ENCODE measurements at places on chromosomes 4 and X.

GRCh38 chrX:133741303-133741702, 244.1 kb downstream of the GPC3 start:
- no peak for DNase-seq

DNA sequence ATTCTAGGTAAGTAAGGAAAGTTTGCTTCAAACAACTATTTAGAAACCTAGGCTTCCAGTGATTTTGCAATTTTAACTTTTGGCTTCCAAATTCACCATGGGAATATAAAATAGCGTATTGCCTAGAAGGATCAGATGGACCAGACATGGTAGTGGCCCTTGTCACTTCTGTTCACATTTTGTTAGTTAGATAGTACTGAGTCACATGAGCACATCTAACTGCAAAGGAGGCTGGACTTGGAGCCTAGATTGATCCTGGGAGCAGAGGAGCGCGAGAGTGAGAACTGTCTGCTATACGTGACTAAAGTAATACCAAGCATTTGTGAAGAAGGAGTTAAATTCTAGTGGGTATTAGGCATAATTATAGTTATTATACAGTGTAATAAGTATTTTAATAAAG, 102.4 kb downstream of the ARHGAP24 start:
- no peak for DNase-seq

GRCh38 chr4:26496207-26496783, 6.0 kb upstream of the CCKAR start:
- no peak for DNase-seq

DNA sequence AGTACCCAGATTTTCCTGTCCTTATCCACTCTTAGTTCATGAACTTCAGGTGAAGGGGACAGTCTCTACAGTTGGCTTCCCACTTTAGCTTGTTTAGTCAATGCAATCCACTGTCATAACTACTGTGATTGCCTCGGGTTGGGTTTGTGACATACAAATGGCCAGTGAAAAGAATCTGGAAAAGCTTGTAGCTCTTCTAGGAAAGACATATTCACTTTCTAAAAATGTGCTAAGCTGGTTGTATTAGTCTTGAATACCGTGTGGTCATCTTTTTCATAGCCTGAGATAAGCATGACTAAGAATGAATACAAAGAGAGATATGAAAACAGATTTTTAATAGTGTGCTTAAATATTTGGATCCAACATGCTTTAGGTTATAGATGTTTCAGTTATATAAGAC, 1443.5 kb upstream of the IGFBP7 start:
- DNase-seq = no peak

DNA sequence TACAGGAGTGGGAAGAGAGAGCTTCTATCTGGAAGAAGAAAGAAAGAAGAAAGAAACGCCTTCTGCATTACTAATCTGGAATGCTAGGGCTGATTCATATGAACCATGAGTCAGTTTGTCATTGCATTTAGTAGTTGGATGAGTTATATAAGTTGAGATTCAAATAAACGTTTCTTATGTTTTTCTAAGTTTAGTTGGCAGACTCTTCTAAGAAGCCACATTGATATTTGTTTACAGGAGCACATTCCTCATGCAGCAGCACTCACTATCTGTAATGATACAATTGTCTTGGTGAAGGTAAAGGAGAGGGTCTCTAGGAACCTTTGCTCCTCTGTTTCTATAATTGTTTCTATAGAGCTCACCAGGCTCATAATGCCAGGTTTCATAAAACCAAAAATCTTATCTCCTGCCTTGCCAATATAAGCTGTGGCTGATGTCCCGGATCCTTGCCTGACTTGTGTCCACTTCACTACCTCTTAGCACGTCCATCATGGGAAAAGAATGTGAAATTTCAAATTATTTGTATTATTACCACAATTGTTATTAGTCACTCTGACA, 39.5 kb downstream of the HOPX start:
- DNase-seq = peak; percentile 93

DNA sequence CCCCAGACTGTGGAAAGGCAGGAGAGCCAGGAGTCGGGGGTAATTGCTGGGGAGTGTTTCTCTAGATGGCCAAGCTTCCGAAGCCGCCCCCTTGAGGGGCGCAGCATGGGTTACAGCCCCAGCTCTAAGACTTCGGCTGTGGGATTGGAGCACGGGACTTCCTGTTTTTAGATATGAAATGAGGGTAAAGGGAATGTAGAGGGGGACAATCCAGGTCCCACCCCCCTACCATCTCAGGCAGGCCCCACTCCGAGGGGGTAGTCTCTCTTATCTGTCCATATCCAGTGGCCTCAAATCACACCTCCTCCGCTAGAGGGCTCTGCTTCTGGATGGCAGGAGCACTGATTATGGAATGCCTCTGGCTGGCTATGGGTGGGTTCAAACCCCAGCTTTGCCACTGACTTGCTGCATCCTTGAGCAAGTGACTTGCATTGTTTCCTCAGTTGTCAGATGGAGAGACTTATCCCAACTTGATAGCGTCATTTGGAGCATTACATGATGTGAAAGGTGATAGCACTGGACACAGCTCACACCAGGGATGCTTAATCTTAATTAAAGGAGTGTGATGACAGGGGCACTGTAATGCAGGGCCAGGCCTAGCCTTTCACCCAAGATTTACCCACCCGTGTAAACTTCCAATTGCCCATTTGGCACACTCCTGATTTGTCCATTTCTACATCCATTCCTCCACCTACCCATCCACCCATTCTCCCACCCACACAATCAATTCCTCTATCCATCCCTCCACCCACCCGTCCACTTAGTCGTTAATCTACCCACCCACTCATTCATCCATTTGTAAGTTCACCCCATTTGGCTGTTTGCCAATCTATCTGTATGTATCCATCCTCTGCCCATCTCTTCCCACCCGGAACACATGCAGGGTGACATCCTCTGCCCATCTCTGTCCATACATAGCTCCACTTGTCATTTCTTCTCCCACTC, 848 bp upstream of the KCND1 start:
- DNase-seq = peak; percentile 33

- no peak for DNase-seq
Observed at GRCh38 chr4:154781983-154782293, 866 bp downstream of the RBM46 start.

- peak; percentile 35 for DNase-seq
Observed at GRCh38 chrX:14528629-14529289, 577 bp upstream of the GLRA2 start.

DNA sequence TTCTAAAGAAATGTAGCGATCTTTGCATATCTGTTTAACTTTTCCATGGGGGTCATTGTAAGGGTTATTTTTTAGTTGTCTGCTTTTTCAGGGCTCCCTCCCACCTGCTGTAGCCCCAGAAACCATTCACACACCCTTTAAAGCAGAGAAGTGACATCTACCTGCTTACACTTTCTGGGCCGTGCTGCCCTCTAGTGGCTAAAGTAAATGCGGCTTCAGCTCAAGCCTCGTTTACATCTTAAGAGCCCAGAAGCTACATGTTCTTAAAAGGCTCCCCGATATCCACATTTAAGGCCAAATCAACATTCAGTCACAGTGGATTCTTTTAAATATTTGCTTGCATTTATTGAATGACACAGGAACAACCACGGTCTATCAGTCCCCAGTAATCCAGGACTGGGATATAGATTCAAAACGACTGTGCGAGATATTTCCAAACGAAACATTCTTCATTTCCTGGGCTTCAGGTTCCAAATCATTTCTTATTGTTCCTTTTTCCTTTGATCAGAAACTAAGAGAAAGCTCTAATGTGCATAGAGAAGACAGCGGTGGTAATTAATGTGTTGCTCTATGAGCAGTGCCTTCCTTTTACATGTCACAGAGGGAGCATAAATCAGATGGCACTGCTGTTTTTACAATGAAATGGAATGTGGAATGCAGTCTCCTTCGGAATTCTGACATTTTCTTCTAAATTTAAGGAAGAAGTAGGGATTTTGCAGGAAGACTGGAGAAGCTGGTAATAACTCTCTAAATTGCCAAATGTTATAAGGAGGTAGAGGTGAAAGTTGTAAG, 119.9 kb downstream of the RASGEF1B start:
- peak; percentile 36 for DNase-seq

DNA sequence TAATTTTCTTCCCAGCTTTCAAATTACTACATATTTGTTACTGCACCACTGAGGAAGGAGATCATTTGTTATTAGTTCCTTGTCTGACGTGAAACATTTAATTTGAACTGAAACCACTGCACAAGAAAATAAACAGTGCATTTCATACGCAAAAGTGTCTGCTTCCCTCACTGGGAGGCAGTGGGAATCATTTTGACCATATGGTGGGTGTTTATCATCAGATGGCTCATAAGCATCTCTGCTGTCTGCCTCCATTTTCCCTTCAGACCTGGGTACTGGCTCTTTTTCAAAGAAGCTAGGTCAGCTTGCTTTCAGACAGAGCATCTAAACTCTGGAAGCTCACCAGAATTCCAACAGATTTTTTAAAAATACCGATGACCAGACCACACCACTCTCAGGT, 135.2 kb downstream of the PCDH19 start:
- DNase-seq = no peak

DNA sequence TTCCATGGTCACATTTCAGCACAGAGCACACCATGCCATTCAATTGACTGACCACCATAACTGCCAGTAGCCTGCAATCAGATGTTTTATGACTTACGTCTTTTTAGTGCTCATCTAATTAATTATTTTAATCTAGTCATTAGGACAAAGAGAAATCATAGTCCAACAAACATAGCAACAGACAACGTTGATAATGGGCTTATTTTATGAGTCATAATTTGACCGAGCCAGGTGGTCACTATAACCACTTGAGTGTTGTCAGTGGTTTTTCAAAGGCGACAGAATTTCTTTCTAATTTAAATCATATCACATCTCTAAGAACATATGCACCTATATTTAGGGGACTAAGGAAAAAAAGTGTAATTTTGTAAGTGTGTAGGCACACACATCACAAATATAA, 1.9 kb downstream of the SEC24D start:
- no peak for DNase-seq

- DNase-seq = no peak
Observed at GRCh38 chr4:27894951-27895350, 1034.3 kb downstream of the STIM2 start.

GRCh38 chr4:142091691-142092182, 455.4 kb downstream of the IL15 start:
- no peak for DNase-seq

- no peak for DNase-seq
Observed at GRCh38 chr4:85125688-85126087, 159.2 kb upstream of the WDFY3 start.

GRCh38 chrX:6223516-6223915, 5.2 kb downstream of the NLGN4X start:
- no peak for DNase-seq

DNA sequence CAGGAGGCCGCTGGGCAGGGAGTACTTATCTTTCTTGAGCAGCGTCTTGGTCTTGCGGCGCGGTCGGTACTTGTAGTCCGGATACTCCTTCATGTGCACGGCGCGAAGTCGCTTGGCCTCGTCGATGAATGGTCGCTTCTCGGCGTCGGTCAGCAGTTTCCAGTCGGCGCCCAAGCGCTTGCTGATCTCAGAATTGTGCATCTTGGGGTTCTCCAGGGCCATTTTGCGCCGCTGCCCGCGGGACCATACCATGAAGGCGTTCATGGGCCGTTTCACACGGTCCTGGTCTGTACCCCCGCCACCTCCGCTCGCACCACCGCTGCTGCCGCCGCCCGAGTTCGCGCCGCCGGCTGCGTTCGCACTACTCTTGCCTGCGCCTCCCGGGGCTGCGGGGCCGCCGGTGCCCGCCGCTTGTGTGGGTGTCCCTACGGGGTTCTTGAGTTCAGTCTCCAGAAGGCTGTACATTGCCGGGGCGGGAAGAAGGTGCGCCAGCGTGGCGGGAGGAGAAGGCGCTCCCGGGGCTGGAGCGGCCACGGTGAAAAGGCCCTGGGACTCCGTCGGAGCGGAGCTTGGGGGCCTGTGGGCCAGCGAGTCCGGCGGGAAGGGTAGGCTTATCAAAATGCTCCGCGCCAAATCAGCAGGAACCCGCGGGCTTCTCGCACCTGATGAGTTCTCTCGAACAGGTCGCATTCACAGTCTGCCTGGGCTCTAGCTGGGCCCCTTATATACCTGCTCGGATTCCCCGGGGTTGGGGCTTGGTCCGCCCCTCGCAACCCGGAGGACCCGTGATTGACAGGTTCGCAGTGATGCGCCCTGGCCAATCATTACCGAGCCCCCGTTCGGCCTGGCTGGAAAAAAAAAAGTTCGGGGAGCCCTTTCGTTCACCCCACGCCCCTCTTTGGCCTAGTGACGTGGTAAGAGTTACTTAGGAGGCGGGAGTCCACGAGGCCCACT, at the start of gene SOX3:
TSS of gene SOX3 (minus strand) at position 699 of the 954 bp plus-strand sequence. CDS start at position 690, 9 bp downstream.
- no peak for DNase-seq
